ENCODE measurements at places on chromosomes 3 and 15.
A peak's percentile ranks its signal among the peaks of the same experiment; 100 is the strongest.

GRCh38 chr3:138124188-138124587, 8.0 kb downstream of the A4GNT start:
- no peak for DNase-seq

DNA sequence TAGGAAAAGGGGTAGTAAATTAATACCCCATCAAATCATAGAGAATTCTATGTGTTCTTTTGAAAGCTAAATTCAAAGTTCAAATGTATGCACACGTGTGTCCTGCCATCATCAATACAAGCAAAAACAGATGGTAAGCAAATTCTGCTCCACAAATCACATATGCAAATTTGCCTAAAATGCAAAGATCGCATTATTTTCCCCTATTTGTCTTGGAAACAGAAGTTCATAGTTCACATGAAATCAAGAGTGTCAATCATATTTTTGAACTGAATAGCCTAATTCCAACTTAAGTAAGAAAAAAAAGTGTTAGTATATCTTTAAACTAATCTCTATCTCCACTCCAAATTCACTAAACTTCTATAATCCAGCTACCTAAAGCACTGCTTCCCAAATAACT, 8.5 kb downstream of the ADAM10 start:
- DNase-seq: no peak

DNA sequence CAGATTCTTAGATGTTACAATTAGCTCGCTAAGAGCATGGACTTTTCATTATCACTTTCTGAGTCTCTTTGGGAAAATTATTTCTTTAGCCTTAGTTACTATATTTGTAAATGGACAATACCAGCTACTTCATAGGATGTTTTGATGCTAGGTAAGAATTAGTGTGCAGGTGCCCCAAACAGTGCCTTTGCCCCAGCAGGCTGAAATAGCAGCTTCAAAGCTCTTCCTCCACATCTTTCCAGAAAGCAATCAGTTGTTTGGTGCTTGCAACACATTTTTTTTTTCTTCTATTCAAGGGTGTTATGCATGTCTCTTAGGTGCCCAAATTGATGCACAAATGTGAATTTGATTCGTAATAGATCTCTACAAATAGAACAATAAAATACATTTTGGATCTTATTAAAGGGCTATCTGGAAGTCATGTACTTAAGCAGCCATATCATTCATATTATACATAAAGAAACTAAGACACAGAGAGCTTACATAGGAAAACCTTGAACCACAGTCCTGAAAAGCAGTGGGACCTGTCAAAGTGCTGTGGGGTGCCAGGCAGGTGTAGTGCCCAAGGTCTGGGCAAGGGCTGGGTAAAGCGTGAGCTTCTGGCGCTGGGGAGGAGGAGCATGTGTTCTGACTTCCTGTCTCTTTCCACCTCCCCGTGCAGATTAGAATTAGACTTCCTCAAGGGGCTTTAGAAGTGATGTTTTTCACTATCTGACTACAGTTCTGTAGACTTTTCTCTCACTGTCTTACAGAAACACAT, 62.9 kb downstream of the FNDC3B start:
- DNase-seq: peak; percentile 25

DNA sequence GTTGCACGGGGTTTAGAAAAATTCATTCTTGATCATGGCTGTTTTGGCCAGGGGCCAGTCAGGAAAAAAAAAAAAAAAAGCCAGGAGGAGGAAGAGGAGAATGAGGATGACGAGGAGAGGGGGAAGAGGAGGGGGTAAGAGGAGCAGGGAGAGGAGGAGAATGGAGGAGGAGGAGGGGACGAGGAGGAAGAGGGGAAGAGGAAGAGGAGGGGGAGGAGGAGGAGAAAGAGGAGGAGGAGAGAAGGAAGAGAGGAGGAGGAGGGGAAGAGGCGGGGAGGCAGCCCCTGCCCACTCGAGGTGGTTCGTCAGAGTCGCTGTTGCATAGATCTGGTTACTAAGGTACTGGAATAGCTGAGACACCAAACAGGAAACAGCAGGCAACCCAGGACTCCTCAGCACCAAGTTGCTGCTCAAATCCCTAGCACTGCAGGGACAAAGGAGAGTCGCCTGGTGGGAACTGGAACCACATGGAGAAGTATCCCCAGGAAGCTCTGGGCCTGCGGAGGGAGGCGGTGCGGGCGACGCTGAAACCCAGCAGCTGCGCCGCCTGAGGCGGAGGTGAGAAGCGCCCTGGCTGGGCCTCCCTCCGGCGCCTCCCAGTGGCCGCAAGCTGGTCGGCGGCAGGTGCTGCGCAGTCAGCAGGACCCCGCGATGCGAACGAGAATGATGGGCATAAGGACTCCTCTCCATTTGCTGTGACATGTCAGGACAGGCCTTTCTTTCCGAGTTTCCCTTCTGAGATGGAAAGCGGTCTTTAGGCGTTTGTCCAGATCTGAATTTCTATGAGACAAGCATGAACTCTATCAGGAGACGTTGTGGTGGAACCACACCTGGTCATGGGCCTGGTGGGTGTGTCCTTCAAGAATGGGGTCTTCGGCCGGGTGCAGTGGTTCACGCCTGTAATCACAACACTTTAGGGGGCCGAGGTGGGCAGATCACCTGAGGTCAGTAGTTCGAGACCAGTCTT, 17.5 kb downstream of the FAM240A start:
- DNase-seq: peak; percentile 49

DNA sequence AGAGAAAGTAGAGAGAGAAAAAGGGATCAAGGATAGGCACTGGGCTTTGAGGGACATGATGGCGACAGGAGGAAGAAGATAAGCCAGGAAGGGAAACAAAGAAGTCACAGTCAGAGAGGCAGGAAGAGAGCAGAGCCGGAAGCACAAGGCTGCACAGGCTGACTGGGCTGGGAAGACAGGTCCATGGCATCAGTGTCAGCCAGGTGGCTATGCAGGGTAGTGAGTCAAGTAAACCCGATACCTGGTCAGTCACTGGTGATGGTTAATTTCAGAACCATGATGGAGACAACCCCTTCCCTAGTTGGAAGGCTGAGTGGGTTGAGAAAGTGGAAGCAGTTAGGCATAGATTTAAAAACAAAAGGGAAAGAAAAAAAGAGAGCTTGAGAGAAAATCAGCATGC, 203.8 kb downstream of the EPHB1 start:
- DNase-seq: no peak

- DNase-seq: no peak
These were observed 297.3 kb upstream of the PROK2 start for GRCh38 chr3:72082186-72082715.

GRCh38 chr3:149658744-149659497, 1.1 kb upstream of the WWTR1 start:
- DNase-seq: peak; percentile 56

DNA sequence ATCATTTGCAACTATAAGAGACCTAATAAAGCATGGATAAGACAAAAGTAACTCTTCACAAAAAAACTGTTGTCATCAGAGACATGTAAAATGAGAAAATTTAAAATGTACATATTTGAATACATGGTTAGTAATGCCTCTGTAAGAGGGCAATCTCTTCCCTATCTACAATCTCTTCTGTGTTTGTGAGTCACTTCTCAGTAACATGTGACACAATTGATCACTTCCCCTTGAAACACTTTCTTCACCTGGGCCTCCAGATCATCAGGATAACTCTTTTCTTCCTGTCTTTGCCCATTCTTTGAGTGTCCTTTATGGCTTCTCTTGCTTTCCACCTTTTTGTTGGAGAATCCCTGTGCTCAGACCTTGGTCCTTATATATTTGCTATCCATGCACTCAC, 50.4 kb downstream of the TFDP2 start:
- no peak for DNase-seq

DNA sequence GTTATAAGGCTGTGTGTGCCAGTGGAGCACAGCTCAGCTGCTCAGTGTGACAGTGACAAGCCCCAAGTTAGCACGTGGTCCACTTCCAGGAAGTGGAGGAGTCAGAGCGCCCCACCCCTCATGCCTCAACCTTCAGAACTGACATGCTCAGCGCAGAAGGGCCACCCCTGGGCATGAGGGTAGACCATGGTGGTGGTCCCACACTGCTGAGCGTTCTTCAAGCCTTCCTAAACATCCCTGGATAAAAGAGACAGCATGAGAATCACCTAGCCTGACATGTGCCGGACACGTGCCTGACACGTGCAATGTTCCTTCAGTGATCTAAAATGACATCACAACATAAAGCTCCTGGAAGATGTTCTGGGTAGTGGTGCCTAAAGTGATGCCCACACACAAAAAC, 16.8 kb downstream of the ATP10A start:
- DNase-seq: no peak

DNA sequence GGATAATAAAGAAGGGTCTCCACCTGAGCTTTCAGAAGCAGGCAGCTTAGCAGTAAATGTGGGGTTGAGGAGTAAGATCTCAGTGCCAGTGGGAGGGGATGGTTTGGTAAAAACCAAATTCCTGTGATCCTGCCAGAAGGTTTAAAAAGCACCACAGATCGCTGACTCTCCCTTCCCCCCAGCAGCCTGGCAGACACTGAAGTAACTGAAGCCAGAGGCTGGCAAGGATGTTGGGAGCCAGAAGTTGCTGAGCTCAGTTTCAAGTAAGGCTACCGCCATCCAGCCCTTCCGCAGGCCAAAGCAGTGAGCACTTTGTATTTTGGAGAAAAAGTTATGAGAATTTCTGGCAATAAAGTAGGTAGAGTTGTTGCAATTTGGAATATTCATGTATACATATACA, 246.4 kb downstream of the ZNF621 start:
- DNase-seq: no peak

DNA sequence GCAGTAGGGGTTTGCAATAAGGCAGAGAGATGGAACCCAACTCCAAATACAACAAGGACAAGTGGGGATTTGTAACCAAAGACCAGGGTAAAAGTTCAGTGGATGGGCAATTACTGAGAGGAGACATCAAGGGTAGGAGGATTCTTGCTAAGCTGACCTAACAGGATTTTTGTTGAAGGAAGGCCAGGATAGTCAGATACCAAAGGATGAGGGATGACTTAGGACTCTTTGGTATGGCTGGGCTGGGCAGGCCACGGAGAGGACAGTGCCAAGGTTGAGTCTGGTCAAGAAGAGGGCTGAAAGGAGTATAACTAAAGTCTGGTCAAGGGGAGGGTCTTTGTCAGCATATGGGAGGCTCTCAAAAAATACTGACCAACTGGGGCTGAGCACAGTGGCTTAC, 85.3 kb upstream of the UBE2E2 start:
- DNase-seq: no peak

- DNase-seq: no peak
These were observed 859.6 kb downstream of the EPHA3 start for GRCh38 chr3:89966877-89967665.

GRCh38 chr3:54014067-54014466, 108.3 kb upstream of the CACNA2D3 start:
- no peak for DNase-seq

DNA sequence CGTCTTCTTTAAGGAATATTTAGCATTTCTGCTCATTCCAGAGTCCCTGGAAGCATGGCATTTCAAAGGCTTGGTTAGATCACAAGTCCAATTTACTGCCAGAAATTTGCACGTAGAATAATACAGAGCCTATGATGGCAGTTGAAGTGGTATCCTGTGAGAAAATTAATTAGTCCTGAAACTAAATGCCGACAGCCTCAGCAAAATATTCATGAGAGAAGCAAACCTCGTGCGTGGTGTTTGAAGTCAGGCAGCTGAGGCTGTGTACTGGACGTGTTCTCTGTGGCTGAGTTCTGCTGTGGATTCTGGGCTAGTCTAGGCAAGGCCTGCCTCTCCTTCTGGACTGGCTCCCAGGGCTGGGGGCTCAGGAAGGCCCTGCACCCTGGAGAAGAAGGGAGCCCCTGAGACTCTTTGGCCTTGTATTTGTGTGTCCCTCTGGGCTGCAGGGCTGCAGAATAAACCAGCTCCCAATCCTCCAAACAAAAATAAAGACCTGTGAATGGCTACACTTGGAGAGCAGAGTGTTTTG, 106.6 kb downstream of the APBA2 start:
- no peak for DNase-seq

- no peak for DNase-seq
These were observed 469.4 kb upstream of the ATP11B start for GRCh38 chr3:182323898-182324297.

GRCh38 chr15:70023769-70024491, 73.8 kb downstream of the TLE3 start:
- DNase-seq: no peak

- no peak for DNase-seq
These were observed 267.1 kb downstream of the RPLP1 start for GRCh38 chr15:69719527-69720240.

DNA sequence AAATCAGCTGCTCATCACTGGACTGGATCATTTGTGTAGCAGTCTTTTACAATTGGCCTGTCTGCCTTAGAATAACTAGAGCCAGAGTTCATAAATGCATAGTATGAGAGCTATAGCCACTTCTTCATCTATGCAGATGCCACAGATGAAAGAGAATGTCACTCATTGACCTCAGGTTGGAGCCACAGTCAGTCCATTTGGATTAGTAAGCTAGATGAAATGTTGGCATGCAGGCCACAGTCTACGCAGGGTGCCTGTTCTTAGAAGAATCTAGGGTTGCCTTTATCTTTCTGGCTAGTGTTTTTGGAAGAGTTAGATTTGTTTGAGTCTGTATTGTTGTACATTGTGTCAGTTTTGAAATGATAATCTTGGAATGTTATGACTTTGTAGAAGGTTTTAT, 25.4 kb upstream of the EDEM1 start:
- DNase-seq: no peak

GRCh38 chr15:91871837-91872236, 18.3 kb downstream of the SLCO3A1 start:
- no peak for DNase-seq

GRCh38 chr15:50064673-50065072, 54.4 kb downstream of the ATP8B4 start:
- no peak for DNase-seq

GRCh38 chr3:13332740-13333139, 87.4 kb downstream of the NUP210 start:
- DNase-seq: no peak

GRCh38 chr3:134373271-134374104, 759 bp downstream of the AMOTL2 start:
- peak; percentile 44 for DNase-seq

- DNase-seq: no peak
These were observed 10.4 kb downstream of the WDR82 start for GRCh38 chr3:52268036-52268435.

All from NCI-H774 (cell line).